ENCODE measurements at places on chromosomes 2 and 18. TPM values are rescaled to one million over a fixed set of nuclear protein-coding genes. Genes with fewer than 3 reads are reported as not detected.

- DNase-seq: no peak
Observed at GRCh38 chr2:141020346-141020745, 1110.5 kb downstream of the LRP1B start.

GRCh38 chr18:54086863-54087262 lies 137.6 kb downstream of the MBD2 start:
- DNase-seq: no peak

Gene NCKAP5
- total RNA-seq: not detected

Gene CXCR1
- not detected for total RNA-seq

Measured in activated naive CD4-positive, alpha-beta T cell treated with anti-CD3 and anti-CD28 coated beads, Interleukin-2, amount 50 U/mL, for 72 hours (primary cell).